ENCODE measurements at places on chromosomes 4 and X.

GRCh38 chrX:28586981-28587551, at the start of gene IL1RAPL1:
Gene IL1RAPL1 (plus strand): TSS chrX:28587446.
- DNase-seq, result no peak

- DNase-seq, result no peak
These were observed 323.6 kb downstream of the BCOR start for GRCh38 chrX:39773923-39774773.

DNA sequence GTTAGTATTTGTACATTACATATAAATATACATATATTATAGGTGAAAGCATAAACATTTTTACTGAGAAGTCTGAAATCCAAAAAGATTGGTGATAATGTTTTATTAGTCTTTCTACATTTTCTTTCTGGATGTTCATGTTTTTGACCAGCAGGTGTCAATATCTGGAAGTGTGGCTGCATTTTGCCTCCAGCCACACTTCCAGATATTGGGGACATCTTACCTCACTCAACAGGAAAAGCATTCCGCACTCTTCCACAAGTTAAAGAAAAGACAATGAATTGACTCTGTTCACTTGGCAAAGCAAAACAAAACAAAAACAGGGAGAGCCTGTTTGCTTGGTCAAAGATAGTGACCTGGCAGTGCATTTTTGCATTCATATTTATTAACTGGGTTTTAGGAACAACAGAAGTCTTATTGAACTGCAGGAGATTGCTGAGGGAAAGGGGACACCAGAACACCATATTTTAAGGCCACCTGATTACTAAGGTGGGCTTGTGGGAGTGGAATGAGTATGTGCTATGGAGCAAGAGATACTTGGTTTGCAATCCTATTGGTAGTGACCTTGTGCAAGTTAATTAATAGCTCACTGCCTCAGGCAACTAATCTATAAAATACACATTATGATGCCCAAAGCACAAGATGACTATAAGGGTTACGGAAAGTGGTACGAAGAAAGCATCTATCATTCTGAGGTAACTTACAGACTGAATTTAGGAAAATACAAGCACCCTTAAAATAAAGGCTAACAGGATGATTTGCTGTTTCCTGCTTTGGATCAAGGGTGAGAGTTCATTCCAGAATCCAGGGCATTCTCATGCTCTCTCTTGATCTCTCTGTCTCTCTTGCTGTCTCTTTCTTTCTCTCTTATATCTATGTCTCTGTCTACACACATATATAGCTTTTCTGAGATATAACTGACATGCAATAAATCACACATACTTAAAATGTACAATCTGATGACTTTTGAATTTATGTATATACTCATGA, 389.9 kb upstream of the EMCN start:
- DNase-seq, result no peak

GRCh38 chrX:44344687-44345086, 1.2 kb upstream of the EFHC2 start:
- no peak for DNase-seq

DNA sequence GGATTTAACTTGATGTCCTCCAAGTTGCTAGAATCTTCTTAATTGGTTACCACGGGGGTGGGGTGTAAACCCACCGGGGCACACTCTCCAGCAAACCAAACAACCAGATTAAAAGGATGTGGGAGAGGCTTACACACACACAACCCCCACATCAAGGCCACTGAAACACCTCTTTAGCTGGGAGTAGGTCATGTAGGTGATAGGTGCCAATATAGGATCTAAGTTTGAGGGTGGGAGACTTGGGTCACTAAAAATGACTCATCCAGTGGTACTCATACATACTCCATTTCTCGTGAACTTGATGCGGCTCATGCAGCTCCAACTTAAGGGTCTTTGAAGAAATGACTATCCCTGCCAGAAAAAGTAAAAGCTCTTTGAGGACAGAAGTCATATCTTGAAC, 20.5 kb upstream of the CD40LG start:
- DNase-seq, result no peak

- no peak for DNase-seq
These were observed 56.0 kb upstream of the MID1 start for GRCh38 chrX:10676235-10676957.

DNA sequence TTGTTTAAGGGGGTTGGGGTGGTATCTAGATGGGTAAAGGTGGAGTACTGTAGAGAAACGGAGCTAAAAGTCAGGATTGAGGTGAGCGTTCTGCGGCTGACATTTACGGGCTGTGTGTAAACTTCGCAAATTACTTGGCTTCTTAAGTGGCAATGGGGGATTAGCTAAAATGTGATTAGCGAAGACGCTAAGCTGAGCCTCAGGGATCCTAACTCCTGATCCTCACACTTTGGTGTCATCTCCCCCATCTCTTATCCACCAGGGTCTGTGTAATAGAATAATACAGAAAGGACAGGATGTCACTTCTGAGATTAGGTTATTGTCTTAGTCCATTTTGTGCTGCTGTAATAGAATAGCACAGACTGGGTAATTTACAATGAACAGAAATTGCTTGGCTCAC, 10.6 kb upstream of the FAT1 start:
- DNase-seq, result no peak

- DNase-seq, result no peak
These were observed 23.4 kb downstream of the ACOX3 start for GRCh38 chr4:8417071-8417614.

DNA sequence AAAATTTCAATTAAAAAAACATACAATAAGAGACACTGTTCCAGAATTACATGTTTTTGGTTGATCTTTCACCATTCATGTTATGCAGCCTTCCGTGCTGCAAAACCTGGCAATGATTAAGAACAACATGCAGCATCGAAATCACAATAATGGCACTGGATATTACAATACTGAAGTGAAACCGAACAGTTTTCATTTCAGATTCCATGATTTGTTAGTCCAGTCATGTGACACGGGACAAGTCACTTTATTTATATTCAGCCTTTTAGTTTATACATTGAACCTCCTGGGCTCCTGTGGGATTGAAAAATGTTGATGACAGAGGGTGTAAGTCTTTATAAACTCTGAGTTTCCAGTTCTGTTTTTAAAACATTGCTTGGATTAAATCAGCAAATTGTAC, 142.5 kb upstream of the TTC29 start:
- no peak for DNase-seq

DNA sequence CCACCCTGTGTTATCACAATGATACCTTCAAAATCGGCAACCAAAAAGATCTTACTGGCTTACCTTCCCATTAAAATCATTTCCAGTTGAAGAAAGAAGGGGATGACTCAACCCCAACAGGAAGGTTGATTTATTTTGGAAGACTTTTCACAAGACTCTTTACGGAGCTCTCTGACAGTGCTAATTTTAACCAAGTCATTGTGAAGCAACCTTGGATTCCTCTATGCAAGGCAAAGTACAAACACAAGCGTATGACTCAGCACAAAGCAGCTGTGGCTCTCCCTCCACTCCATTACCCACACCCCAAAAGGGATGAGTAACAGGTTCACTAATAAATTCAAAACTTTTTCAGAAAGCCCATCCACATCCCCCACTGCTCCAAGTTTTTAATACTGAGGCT, 213.8 kb upstream of the FGF13 start:
- no peak for DNase-seq

- no peak for DNase-seq
These were observed 17.2 kb upstream of the SPRY1 start for GRCh38 chr4:123379392-123379791.

- no peak for DNase-seq
These were observed 462.7 kb upstream of the RPS6KA3 start for GRCh38 chrX:20729416-20729815.

- no peak for DNase-seq
These were observed at the start of gene FGD1 for GRCh38 chrX:54495814-54496516. Gene FGD1 (minus strand): TSS chrX:54496234. CDS start chrX:54495432, 802 bp downstream.

DNA sequence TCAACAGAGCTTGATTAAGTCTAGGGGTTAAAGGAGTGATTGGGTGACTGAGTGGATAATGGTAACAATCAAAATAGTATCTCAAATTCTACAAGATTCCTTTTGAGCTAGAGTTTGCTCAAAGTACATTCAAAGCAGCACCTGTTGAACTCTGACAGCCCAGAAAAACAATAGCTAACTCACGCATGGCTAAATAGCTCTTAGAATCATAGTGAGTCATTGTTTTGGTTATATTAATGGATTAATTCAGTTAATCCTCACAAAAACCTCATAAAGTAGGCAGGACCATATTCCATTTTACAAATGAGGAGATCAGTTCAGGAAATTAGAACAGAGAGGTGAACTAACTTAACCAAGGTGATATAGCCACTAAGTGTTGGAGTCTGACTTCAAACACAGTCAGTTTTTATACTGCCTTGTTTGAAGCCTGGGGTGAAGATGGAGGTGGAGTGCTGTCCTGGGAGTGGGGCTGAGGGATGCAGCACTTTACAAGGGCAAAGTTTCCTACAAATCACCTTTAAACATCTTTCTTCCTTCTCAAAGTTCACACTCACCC, 35.9 kb upstream of the PPM1K start:
- no peak for DNase-seq

- DNase-seq, result no peak
These were observed 59.3 kb downstream of the ATXN3L start for GRCh38 chrX:13260598-13260997.

DNA sequence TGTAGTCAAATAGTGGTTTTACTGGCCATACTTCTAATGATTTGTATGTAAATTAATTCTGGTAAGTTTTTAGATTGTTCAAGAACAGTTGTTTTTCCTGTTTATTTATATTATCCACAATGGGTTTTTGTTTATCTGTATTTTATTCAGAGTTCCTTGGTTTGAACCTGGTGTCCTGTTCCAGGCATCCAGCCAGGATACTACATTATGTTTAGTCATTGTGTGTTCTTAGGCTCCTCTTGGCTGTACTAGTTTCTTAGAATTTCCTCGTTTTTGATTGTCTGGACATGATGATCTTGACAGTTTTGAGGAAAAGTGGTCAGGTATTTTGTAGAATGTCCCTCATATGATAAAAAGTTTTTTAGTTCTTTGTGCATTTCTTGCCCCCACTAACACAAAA, 7.8 kb downstream of the TIGD2 start:
- no peak for DNase-seq

GRCh38 chr4:85773372-85773771, 298.4 kb downstream of the ARHGAP24 start:
- no peak for DNase-seq

- DNase-seq, result no peak
These were observed 64.4 kb downstream of the TBC1D19 start for GRCh38 chr4:26648260-26648659.

DNA sequence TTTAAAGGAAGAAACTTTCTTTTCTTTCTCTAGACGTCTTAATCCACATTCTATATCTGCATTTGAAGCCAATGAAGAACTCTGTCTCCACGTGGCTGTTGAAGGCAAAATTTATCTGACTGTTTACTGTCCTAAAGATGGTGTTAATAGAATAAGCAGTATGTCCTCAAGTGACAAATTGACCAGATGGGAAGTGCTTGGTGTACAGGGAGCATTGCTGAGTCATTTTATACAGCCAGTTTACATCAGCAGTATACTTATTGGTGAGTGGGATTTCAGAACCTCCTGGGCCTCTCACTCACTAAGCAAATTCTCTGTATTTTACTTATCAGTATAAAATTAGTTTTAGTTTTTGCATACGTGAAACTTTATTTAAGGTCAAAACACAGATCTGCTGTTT, 33.7 kb downstream of the ADAD1 start:
- DNase-seq, result no peak

GRCh38 chrX:132488819-132489577, at the start of gene MBNL3:
Gene MBNL3 (minus strand): TSS chrX:132489038. CDS start chrX:132439611, 49,427 bp downstream.
- DNase-seq, result peak; percentile 48

GRCh38 chr4:137647375-137647774, 115.1 kb upstream of the PCDH18 start:
- DNase-seq, result no peak

GRCh38 chr4:2261110-2261852, 628 bp downstream of the MXD4 start:
- peak; percentile 49 for DNase-seq

DNA sequence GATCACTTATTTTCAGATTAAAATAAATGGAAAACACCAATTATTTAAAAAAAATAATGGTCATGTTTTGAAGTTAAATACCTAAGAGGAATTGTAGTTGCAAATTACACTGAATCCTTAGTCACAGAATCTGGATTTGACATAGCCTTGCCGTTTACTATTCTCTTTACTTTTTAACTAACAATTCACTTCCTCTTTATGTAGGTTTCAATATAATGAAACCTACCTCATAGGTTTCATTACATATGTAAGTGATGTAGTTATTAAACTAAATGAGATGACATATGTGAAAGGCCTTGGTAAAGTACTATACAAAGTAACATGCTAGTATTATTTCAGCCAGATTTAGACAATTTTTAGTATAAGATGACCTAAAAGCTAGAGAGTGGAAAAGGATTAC, 6.5 kb downstream of the SPP1 start:
- DNase-seq, result no peak

GRCh38 chr4:140149846-140150635, 3.9 kb downstream of the MAML3 start:
- DNase-seq, result peak; percentile 51

DNA sequence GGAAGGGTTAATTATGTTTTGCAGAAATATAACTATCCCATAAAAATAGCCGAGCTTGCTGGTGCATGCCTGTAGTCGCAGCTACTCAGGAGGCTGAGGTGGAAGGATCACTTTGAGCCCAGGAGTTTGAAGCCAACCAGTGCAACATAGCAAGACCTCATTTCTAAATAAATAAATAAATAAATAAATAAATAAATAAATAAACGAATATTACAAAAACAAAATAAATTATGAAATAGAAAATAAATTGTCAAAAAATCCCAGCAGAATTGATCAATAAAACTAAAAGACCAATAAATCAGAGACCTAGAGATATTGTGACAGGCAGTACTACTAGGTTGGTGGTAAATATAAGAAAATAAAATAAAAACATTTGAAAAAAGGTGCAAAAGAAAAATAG, 6.7 kb upstream of the ARL13A start:
- DNase-seq, result no peak

DNA sequence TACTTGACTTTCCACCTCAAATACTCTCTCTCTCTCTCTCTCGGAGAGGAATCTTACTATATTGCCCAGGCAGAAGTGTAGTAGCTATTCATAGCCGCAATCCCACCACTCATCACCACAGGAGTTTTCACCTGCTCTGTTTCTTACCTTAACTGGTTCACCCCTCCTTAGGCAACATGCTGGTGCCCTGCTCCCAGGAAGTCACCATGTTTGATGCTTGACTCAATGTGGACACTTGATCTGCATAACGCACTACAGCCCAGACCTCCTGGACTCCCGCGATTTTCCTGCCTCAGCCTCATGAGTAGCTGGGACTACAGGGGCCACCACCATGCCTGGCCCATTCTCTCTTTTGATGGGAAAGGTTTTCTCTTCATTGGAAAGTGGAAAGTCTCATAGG, 271.8 kb downstream of the FBXW7 start:
- DNase-seq, result no peak

GRCh38 chr4:186121057-186121456, 16.6 kb downstream of the FAM149A start:
- no peak for DNase-seq

DNA sequence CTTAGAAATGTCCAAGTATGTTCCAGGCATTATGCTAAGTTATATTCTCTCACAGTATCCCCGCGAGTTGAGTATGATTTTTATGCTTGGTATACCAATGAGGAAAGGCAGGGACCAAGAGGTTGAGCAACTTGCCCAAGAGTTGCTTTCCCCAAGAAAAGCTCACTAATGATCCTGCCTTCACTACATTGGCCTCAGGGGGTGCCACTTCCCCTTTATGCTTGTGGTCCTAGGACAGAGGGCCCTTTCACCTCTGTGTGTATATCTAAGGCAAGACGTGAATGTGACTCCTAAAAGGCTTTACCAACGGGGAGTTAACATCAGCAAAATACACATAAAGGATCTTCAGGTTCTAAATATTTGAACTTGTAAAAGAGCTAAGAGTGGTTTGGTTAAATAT, 164.4 kb upstream of the CPEB2 start:
- DNase-seq, result no peak

All from activated T-helper 1 cell treated with Interleukin-2 at 50 U/mL for 16 hours (primary cell).